ENCODE measurements at places on chromosomes 7 and 10. TPM values are rescaled to one million over a fixed set of nuclear protein-coding genes. Genes with fewer than 3 reads are reported as not detected.

- no peak for DNase-seq
Observed at GRCh38 chr7:65276822-65277221, 96.8 kb upstream of the ZNF92 start.

DNA sequence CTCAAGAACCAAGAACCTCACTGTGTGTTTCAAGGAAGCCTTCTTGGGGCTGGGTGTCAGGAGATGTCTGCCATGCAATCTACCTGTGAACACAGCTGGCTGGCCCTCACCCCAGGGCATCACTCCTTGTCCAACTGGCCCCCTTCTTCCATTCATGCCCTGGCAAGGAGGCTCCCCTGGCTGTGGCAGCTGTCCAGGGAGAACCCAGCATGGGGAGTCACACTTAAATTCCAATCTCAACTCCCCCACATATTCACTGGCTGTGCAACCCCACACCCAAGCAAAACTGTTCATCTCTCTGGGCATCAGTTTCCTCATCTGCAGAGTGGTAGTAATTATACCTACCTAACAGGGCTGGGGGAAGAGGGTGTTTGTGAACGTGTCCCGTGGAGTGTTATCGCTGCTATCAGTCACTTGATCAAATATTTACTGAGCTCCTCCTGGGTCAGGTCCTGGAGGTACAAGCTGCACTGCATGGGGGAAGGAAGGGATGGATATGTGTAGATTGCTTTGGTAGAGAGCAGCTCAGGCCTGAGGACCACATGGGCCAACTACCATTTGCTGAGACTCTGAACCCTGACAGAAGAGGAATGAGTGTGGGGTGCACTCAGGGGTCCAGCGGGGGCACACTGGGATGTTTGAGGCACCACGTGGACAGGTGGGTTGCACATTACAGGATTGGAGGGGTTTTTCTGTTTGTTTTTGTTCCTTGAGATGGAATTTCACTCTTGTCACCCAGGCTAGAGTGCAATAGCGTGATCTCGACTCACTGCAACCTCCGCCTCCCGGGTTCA, 2.1 kb upstream of the GPRIN2 start:
- no peak for DNase-seq

DNA sequence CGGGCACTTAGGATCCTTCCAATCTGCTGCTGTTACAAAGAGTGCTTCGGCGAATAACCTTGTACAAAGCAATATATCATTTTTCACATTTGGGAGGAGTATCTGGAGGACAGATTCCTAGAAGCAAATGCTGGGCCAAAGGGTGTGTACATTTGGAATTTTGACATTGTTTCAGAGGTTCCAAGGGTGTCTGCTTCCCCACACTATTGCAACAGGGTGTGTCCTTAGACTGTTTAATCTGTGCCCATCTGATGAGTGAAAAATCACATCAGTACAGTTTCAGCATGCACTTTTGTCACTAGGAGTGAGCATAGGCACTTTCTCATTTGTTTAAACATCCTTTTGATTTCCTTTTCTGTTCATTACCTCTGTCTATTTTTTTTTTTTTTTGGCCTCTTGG, 8.6 kb upstream of the ELFN1 start:
- no peak for DNase-seq

GRCh38 chr10:115084277-115084850, 8.8 kb upstream of the ATRNL1 start:
- DNase-seq = no peak

GRCh38 chr7:115363916-115364315, 442.0 kb downstream of the MDFIC start:
- DNase-seq = no peak

GRCh38 chr7:66189695-66190503, 15.2 kb upstream of the TPST1 start:
- no peak for DNase-seq

GRCh38 chr7:143882020-143882603, 19.9 kb downstream of the TCAF1 start:
- DNase-seq = no peak

DNA sequence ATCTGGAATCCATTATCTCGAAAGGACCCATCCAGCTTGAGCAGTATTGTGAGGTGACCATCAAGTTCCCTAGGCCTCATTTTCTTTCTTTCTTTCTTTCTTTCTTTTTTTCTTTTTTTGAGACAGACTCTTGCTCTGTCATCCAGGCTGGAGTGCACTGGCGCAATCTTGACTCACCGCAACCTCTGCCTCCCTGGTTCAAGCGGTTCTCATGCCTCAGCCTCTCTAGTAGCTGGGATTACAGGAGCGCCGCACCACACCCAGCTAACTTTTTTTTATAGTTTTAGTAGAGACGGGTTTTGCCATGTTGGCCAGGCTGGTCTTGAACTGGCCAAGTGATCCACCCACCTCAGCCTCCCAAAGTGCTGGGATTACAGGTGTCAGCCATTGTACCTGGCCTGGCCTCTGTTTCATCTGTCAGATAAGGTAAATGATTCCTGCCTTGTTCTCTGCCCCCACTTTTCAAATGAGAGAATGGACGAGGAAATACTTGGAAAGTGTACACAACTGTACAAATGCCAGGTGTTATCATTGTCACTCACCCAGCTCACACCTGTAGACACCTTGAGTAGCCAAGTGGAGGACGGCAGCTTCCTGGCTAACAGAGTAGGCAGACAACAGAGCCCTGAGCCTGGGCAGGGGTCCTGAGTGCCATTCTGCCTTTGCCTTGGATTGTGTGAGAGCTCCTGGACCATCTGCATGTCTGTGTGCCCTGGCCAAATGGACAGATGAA, 54.1 kb downstream of the HK1 start:
- no peak for DNase-seq

DNA sequence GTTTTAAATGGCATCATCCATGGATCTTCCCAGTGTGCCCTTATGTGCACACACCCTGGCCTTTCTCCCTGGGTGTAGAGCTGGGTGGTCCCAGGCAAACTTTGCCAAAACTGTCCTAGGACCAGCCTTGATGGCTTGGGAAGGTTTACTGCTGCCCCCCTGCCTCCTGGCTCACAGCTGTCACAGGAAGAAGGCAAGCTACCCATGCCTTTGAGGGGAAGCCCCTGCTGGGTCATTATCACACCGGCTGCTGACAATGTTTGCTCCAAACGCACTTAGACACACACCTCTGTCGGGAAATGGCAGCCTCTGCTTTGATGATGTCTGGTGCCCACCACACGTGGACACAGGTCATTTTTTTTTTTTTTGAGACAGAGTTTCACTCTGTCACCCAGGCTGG, 25.2 kb upstream of the FIGNL1 start:
- no peak for DNase-seq

DNA sequence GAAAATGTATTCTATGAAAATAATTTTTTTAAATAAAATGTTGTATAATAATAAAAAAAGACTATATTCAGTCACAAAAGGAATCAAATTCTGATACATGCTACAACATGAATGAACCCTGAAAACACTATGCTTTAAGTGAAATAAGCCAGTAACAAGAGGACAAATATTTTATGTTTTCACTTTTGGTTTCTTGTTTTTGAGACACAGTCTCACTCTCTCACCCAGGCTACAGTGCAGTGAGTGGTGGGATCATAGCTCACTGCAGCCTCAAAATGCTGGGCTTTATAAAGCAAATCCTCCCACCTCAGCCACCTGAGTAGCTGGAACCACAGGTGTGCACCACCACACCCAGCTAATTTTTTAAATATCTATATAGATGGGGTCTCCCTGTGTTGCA, 64.2 kb downstream of the CNOT4 start:
- no peak for DNase-seq

DNA sequence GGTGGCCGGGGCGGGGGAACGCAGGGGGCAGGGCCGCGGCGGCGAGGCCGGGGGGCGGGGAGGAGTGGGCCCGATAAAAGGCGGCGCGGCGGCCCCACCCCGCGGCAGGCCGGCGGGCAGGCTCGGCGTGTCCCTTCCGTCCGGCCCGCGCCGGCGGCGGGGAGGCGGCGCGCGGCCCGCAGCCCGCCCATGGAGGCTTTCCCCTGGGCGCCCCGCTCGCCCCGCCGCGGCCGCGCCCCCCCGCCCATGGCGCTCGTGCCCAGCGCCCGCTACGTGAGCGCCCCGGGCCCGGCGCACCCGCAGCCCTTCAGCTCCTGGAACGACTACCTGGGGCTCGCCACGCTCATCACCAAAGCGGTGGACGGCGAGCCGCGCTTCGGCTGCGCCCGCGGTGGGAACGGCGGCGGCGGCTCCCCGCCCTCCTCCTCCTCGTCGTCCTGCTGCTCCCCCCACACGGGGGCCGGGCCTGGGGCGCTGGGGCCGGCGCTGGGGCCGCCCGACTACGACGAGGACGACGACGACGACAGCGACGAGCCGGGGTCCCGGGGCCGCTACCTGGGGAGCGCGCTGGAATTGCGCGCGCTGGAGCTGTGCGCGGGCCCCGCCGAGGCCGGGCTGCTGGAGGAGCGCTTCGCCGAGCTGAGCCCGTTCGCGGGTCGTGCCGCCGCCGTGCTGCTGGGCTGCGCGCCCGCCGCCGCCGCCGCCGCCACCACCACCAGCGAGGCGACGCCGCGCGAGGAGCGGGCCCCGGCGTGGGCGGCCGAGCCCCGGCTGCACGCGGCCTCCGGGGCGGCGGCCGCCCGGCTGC, at the start of gene NANOS1:
TSS of gene NANOS1 (plus strand) at position 102 of the 808 bp plus-strand sequence. CDS start at position 190, 88 bp downstream.
- no peak for DNase-seq

- DNase-seq = no peak
Observed at GRCh38 chr7:122018032-122018431, 126.0 kb downstream of the AASS start.

Gene FAM131B
- 0.64 TPM for total RNA-seq

Gene MOGAT3
- not detected for total RNA-seq

Gene ACSL5
- total RNA-seq = 10.7 TPM

Gene CYP3A5
- 77.0 TPM for total RNA-seq

All from esophagus squamous epithelium (tissue), 5 donors.